ENCODE measurements at places on chromosomes 6 and 20.

- no peak for DNase-seq
These were observed 94.2 kb upstream of the ATXN1 start for GRCh38 chr6:16855460-16855859.

- DNase-seq, result no peak
These were observed 648.6 kb downstream of the COL12A1 start for GRCh38 chr6:74557236-74557635.

DNA sequence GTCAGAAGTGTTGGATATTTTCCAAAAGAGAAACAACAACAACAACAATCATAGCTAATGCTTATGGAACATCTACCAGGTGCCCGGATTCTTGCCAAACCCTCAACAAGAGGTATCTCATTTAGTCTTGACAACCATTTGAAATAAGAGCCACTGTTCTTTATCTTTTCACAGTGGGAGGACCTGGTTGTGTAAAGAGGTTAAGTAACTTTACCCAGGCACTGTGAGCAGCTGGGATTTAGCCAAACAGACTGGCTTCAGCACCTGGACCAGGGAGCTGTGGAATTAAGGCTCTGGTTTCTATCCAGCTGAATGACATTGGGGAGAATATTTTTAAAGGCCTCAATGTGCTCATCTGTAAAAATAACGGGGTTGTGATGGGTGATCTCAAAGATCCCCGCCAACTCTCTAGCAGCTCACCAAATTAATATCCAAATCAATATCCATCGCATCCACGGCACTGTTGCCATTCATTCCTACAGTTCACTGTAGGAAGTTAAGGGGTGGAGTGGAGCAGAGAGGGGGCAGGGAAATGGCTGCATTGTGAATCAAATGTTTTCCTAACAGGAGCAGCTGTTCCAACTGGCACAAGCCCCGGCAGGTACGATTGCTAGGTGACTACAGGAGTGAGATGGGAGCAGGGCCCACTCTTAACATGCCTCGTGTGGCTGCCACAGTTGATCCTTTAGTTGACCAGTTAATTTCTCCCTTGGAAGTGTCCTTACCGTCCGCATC is 61.8 kb downstream of the GCNT2 start:
- peak; percentile 70 for DNase-seq

- no peak for DNase-seq
These were observed 45.9 kb upstream of the MC3R start for GRCh38 chr20:56202493-56203077.

DNA sequence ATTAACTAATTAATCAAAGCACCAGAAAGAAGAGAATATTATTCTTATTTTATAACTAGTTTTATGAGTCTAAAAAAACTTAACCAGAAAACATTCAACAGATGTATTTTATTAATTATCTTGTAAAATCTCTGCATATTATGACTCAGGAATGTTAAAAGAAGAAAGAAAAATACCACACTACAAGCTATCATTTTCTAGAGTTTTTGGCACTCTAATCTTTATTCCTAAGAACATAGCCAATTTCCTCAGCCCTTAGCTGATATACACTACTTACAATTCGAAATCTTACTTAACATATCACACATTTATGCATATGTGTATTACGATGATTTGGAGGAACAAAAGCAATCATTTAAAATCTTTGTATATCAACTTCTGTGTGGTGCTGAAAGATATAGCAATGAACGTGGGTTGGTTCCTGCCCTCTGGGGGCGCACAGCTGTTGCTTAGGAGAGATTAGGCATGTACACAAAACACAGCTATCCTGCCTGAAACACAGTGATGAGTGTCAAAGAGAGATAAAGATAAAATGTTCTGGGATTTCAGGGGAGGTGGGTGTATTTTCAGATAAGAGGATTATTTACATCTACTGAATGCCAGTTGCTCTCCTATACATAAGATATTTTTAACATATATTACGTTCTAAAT is 404.5 kb downstream of the SYNE1 start:
- DNase-seq, result no peak

- no peak for DNase-seq
These were observed 159.2 kb upstream of the COL21A1 start for GRCh38 chr6:56406276-56407269.

GRCh38 chr6:42509256-42509655 is 54.6 kb upstream of the UBR2 start:
- no peak for DNase-seq

DNA sequence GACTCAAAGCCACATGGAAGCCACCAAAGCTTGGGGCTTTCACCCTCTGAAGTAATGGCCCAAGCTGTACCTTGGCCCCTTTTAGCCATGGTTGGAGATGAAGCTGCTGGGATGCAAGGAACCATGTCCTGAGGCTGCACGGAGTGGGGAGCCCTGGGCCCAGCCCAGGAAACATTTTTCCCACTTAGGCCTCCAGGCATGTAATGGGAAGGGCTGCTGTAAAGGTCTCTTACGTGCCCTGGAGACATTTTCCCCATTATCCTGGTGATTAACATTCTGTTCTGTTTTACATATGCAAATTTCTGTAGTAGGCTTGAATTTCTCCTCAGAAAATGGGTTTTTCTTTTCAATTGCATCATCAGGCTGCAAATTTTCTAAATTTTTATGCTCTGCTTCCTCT is 558.2 kb downstream of the EYS start:
- DNase-seq, result no peak

- DNase-seq, result no peak
These were observed 91.7 kb upstream of the HDDC2 start for GRCh38 chr6:125393449-125393858.

GRCh38 chr6:108502832-108503231 is 57.9 kb upstream of the FOXO3 start:
- DNase-seq, result no peak

DNA sequence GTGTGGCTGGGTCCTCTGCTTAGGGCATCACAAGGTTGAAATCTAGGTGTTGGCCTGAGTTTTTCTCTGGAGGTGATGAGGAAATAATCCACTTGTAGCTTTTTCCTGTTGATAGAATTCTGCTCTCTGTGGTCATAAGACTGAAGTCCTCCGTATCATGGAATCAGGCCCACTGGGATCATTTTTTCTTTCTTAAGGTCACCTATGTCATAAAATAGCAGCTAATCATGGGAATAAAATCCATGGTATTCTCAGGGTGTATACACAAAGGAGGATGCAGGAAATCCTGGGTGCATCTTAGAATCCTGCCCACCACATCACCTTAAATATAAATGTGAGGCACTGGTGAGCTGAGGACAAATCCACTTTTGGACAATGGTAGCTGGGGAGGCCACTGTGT is 72.7 kb downstream of the PRDM1 start:
- no peak for DNase-seq

DNA sequence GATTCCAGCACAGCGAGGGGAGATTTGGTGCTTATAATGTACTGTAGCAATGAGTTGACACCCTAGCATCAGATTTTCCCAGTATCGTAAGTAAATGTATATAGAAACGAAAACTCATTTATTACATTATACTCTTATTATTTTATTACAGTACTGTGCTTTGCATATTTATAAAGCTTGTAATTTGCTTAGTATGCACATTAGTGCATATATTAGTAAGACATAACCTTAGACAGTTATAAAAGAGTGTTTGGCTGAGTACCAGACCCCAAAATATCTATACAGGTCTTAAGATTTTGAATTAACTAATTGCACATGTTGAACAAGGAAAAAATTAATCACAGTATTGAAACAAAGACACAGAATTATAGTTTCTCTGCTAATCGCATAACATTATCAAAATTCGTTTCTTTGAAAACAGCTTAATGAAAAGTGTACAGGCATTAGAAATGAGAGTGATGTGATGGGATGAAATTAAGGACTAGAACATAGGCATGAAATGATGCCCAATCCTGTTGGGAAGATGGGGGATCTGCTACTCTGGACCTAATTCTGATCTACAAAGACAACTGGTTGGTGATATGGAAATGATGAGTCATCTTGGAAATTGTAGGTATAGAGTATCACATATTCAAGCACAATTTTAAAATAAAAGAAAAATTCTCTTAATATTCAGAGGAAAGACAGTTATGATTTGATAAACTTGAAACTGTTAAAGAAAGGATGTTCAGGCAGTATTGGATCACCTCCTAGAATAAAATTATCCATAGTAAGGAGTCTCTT is 42.8 kb downstream of the STXBP5 start:
- no peak for DNase-seq

DNA sequence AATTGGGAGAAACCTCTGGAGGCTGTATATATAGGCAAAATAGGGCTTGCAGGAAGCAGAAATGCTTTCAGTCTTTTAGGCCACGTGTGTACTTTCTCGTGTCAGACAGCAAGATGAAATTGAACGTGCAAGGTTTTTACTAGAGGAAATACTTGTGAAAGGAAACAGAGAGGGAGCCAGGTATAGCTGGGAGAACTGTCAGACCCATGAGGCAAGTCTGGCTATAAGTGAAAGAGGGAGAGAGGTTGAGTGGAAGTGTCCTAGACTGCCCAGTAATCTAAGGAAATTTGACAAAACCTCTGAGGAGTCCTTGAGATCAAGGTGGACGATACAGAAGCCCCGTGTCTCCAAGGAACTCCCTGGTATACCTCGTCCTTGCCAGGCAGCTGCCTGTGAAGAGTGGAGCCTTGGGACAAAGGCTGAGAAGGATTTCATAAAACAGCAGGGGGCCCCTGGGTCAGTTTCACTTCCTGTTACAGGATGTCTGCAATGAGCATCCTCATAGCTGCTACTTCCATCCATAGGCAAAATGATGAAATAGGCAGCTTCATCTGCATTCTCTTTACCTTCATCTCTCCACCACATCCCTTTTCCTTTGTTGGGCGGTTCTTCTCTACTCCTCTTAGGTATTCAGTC is 114.4 kb upstream of the MAP3K7 start:
- no peak for DNase-seq

GRCh38 chr6:150258381-150258780 is 110.4 kb upstream of the IYD start:
- no peak for DNase-seq

DNA sequence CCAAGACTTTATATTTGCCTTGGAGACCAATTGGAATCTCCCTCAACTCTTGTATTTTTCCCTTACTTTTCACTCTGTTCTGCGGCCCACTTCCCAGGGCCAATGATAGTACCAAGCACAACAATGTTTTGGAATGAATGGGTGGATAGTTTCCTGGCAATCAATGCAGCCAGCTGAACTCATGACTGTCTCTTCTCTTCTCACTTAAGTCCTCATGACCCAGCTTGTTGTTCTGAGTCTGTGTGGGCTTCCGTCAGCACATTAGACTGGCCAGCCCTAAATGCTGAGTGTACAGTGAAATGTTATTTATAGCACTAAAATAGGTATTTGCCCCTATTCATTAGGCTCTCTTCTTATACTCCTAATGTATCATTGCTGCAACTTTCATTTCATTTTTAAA is 5.6 kb upstream of the MBOAT1 start:
- DNase-seq, result no peak

- no peak for DNase-seq
These were observed 11.1 kb upstream of the MAPK13 start for GRCh38 chr6:36119209-36119608.

- no peak for DNase-seq
These were observed 4.6 kb upstream of the SIM1 start for GRCh38 chr6:100469101-100469859.

GRCh38 chr6:97427648-97428047 is 144.6 kb upstream of the MMS22L start:
- DNase-seq, result no peak

- DNase-seq, result no peak
These were observed 25.5 kb downstream of the C6orf15 start for GRCh38 chr6:31086788-31087440.

GRCh38 chr20:40925829-40926510 is 102.7 kb upstream of the TOP1 start:
- DNase-seq, result no peak

DNA sequence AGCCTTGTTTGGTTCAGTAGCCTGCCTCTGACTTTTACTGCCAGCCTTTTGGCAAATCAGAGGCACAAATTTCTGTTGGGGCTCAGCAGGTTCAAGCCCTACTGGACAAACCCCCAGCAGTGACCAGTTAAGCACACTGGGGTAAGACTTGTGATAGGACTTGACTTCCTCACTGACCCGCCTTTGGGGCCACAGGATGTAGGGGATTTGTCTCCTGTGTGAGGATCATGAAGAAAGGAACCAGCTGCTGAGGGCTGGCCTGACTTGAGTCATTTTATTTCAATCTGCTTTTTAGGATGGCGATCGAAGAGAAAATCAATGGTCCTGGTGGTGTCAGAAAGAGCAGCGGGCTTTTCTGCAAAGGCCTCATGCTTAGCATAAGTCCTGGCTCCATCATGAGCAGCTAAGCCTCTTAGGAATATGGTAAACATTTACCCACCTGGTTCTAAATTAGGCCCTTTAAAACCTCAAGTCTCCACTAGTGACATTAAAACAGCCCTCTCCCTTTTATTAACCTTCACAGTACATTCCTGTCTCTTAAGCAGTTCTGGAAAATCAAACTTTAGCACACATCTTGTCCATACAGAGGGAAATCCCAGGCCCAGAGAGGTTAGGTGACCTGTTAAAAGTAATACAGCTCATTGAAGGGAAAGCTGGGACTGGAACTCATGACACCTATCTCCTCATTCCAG is 16.6 kb downstream of the CHMP4B start:
- no peak for DNase-seq

DNA sequence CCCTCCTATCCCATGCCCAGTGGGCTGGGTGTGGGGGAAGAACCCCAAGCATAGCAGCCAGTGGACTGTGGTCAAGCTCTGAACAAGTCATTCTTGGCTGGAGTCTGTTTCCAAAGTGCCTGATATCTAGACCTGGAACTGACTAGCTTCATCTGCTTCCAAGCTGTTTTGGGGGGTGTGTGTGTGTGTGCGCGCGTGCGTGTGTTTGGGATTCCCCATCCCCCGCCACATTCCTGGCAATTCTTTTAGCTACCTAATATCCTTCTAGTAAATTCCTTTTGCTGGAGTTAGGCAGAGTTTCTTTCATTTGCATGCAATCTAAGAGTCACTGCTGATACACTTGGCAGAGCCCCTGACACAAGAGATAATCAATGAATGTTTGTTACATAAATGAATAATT is 7.8 kb downstream of the PAK5 start:
- no peak for DNase-seq

DNA sequence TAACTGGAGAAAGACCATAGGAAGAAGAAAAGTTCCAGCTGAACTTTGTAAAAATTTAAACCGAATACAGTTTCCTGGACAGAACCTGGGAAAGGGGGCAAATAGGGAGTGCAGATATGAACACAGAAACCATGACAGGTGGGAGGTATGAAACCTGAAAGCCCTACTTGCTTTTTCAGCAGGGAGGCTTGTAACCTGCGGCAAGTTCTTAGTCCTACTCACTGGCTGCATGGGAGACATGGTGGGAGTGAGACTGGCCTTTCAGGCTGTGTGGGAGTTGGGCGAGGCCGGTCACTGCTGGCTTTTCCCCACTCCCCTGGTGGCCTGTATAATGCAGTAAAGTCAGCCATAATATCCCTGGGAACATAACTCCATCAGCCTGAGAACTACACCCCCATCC is 54.2 kb downstream of the ROS1 start:
- DNase-seq, result no peak

Data from NCI-H2171 (cell line).